ENCODE measurements at places on chromosomes 13 and 19.

DNA sequence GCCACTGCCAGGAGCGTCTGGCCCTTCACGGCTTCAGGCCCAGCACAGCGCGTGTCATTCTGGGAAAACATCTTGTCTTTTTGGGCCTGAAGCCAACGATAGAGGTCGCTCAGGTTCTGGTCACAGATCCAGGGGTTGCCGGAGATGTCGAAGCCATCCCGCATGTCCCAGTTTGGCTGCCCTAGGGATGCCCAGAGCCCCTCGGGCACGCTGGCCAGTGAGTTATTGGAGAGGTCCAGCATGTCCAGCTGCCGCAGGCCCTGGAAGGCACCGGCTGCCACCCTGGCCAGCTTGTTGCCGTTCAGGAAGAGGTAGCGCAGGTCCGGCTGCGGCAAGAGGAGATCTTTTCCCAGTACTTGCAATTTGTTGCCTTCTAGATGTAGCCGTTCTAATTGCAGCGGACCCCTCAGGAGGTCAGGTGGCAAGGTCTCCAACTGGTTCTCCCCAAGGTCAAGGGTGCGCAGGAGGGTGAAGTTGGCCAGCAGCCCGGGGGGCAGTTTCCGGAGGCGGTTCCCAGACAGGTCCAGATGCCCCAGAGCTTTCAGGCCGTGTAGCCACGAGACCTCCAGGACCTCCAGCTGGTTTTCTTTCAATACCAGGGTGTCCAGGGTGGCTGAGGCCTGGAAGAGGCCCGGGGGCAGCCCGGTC lies 1.8 kb downstream of the LRG1 start:
- no peak overlapping the region for H3K27ac ChIP-seq
- H3K4me3 ChIP-seq, result no peak overlapping the region
- no peaks in the 10 kb centered on the region for H3K36me3 ChIP-seq
- peaks cover 73% of the 10 kb centered on the region for H3K27me3 ChIP-seq

DNA sequence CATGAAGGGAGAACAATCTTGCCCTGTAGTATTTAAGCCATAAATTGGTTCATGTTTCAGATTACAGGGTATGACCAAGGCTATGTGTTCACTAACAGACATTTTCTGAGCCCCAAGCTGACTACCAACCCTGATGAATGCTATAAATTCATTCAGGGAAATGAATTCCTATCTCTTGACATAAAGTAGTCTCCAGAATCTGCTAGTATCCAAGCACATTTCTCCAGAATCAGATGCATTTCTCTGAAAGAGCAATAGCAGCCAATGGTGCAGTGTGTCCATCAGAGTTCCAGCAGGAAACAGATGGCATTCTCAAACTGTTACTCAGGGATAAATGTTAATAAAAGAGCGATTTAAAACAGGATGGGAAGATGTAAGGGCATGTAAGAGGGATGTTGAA lies 226.4 kb downstream of the COG6 start:
- no peak overlapping the region for H3K4me3 ChIP-seq
- H3K27ac ChIP-seq, result no peak overlapping the region
- no peaks in the 10 kb centered on the region for H3K36me3 ChIP-seq
- no peaks in the 10 kb centered on the region for H3K27me3 ChIP-seq

- no peak overlapping the region for H3K4me3 ChIP-seq
- H3K27me3 ChIP-seq, result no peaks in the 10 kb centered on the region
- DNase-seq, result no peak
- H3K27ac ChIP-seq, result no peak overlapping the region
Observed at GRCh38 chr13:66994097-66994496, 236.0 kb downstream of the PCDH9 start.

- peaks cover 3% of the 10 kb centered on the region for H3K27me3 ChIP-seq
- H3K4me1 ChIP-seq, result no peaks in the 10 kb centered on the region
- H3K4me3 ChIP-seq, result no peak overlapping the region
- no peaks in the 10 kb centered on the region for H3K36me3 ChIP-seq
Observed at GRCh38 chr19:377801-378581, 31.0 kb downstream of the C2CD4C start.

DNA sequence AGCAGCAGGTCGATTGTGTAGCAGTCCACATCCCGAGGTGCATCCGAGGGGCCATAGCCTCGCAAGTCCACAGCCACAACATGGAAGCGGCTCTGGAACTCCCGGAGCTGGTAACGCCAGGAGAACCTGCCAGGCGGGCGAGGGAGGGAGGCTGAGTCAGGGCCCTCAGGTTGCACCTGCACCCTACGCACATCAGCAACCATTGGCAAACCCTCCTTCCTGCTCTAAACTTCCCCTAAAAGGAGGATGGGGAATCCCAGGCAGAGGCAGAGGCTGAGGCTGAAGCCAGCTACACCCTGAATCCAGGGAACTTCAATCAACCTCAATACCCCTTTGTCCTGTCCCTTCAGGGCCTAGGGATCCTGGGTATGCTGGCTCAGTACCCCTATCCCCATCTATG lies 977 bp downstream of the EPHX3 start:
- H3K27ac ChIP-seq, result no peak overlapping the region
- H3K4me1 ChIP-seq, result no peaks in the 10 kb centered on the region
- no peak for DNase-seq
- peaks cover 1% of the 10 kb centered on the region for H3K36me3 ChIP-seq
- H3K27me3 ChIP-seq, result peaks cover 43% of the 10 kb centered on the region

- H3K27me3 ChIP-seq, result no peaks in the 10 kb centered on the region
- no peak for DNase-seq
- H3K27ac ChIP-seq, result peak overlapping the region; percentile 57
- peaks cover 5% of the 10 kb centered on the region for H3K4me1 ChIP-seq
- peak overlapping the region; percentile 97 for H3K4me3 ChIP-seq
Observed at GRCh38 chr19:38831142-38831605, 420 bp downstream of the ECH1 start.

DNA sequence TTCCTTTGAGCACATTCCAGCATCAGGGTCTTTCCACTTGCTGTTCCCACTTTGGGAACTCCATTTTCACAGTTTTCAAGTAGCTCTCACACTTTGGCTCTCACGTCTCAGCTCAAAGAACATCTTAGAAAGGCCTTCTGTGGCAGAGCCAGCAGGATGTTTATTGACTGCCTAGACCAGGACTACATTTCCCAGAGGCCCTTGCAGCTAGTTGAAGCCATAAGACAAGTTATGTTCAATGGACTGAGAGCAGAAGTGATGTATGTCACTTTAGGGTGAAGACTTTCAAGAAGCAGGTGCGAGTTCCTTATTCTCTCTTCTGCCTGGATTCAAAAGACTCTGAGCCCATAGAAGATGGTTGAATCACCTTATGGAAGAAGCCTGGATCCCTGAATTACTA lies 4.3 kb upstream of the HAUS5 start:
- DNase-seq, result no peak
- H3K4me1 ChIP-seq, result peaks cover 13% of the 10 kb centered on the region
- no peak overlapping the region for H3K27ac ChIP-seq
- no peaks in the 10 kb centered on the region for H3K27me3 ChIP-seq

GRCh38 chr19:43723588-43723987 lies 7.7 kb downstream of the IRGC start:
- H3K36me3 ChIP-seq, result peaks cover 2% of the 10 kb centered on the region
- no peak overlapping the region for H3K4me3 ChIP-seq
- DNase-seq, result no peak
- no peaks in the 10 kb centered on the region for H3K27me3 ChIP-seq
- no peak overlapping the region for H3K27ac ChIP-seq
